ENCODE measurements at places on chromosomes 11 and 22.

- no peak for DNase-seq
Measured at GRCh38 chr22:21980547-21980946, 2.0 kb downstream of the TOP3B start.

- DNase-seq: no peak
Measured at GRCh38 chr11:114209904-114210303, 86.3 kb upstream of the NNMT start.

GRCh38 chr11:131301306-131301705 lies 69.1 kb upstream of the NTM start:
- DNase-seq: no peak

DNA sequence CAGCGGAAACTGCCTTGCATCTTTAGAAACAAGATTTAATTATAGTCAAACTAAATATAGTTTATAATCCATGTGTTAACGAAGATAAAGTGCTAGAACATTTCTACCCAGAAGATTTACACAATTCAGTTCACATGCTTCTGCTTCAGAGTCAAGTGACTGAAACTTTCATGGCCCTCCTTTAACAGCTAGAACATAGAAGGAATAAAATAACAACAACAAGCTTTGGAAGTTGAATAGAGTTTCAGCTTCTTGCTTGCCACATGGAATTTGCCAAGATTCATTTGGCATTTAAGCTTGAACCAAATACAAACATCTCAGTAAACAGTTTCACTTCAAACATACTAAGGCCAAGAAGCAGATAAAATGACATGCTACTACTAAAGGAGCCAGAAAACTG lies 676.3 kb upstream of the ANO3 start:
- DNase-seq: no peak

DNA sequence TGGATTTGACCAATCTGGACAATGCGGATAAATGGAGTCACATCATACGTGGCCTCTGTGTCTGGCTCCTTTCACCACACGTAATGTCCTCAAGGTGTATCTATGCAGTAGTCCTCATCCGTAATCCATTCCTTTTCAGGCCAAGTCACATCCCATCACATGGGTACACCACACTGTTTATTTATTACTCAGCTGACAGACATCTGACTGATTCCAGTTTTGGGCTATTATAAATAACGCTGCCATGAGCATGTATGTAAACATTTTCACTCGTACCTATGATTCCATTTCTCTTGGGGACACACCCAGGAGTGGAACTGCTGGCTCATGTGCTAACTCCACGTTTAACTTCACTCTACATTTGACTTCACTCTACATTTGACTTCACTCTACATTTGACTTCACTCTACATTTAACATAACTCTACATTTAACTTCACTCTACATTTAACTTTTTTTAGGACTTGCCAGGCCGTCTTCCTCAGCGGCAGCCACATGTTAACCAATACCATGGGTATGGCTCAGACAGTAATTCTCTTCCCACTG lies 52.1 kb downstream of the SHANK2 start:
- no peak for DNase-seq

DNA sequence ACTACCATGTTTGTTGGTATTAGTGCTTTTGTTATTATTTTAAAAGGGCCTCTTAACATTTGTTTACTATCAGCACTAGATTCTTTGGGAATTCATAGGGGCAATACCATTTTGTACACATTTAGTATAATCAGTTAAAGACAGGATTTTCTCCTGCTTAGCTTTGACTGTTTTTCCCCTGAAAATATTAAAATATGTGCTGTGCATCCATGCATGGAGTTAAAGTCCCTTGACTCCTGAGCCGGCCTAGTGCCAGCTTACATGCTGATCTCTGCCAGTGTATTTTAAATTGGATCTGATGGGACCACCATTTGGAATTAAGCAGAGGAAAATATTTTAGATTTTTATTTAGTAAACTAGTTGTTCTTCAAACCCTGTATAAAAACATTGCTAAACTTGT lies 161.4 kb downstream of the METTL15 start:
- no peak for DNase-seq

DNA sequence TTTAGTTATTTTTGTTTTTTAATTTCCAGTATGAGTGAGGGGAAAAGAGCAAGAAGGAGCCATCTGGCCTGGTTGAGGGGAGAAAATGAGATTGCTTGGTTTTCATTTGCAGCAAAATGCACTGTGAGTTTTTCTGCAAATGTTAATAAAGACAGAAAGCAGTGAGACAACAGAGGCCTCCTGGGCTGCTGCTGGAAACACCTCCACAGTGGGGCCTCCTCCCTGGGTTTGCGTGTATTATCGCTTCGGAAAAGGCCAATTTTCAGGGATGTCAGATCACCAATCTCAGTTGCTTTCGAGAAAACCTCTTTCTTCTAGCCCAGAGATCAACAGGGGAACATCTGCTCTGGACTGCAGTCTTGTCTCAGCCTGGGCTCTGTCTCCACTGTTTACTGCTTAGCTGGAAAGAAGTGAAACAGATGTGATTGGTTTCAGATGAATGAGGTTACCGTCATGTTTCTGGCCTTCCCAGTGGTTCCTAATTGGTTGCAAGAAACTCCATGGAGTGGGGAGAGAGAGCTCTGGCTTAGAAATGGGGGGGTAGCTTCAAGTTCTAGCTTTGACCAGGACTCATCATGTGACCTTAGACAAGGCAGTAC lies 17.3 kb downstream of the TSPAN18 start:
- no peak for DNase-seq

GRCh38 chr11:1926156-1927025 lies 6.9 kb downstream of the TNNT3 start:
- no peak for DNase-seq

DNA sequence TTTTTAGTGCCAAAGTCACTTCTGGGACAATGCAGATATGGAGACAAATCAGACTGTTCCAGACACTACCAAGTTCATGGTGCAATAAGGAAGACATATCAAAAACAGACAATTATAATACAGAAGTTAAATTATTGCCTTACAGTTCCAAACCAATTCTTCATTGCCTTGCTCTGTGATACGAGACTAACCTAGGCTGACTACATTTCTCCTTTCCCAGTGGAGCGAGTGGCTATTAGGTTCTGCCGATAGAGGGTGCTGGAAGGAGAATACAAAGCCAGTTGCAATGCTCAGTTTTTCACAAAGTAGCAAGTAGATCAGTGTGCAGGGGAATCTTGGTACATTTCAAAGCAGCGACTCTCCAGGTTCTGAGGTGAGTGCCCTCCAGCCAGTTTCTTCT lies 67.8 kb downstream of the FAM168A start:
- DNase-seq: no peak

DNA sequence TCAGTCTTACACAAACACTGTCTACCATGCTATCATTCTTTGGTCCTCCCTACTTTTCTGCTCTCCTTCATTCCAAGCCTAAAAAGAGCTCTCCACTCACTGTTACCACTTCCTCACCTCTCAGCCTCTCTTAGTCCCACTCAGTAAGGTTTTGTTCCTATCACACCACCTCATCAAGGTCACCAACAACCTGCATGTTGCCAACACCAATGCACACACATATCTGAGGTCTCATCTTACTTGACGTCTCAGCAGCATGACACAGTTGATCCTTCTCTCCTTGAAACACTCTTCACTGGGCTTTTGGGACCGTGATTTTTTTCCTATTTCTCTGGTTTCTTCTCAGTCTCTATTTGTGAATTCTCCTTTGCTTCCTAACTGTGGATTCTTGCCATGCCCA lies 8.1 kb downstream of the PISD start:
- no peak for DNase-seq

DNA sequence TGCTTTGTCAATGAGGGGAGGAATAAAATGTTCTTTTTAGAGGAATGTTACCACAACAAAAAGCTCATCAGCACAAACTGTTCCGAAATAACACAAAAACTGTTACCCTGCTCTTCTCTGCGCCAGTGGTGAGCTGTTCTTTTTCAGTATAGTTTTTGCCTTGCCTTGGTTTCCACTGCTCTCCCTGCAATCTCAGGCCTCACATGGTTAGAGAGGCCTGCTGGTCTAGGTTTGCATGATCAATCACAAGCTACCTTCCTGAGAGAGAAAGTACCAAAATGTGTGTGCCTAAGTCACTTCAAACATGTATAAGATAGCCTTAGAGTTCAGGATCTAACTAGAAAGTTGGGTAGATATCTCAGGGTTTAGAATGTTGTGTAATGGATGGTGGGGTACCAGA lies 114.6 kb downstream of the STIM1 start:
- DNase-seq: no peak

- no peak for DNase-seq
Measured at GRCh38 chr11:6225024-6225423, 9.4 kb downstream of the FHIP1B start.

DNA sequence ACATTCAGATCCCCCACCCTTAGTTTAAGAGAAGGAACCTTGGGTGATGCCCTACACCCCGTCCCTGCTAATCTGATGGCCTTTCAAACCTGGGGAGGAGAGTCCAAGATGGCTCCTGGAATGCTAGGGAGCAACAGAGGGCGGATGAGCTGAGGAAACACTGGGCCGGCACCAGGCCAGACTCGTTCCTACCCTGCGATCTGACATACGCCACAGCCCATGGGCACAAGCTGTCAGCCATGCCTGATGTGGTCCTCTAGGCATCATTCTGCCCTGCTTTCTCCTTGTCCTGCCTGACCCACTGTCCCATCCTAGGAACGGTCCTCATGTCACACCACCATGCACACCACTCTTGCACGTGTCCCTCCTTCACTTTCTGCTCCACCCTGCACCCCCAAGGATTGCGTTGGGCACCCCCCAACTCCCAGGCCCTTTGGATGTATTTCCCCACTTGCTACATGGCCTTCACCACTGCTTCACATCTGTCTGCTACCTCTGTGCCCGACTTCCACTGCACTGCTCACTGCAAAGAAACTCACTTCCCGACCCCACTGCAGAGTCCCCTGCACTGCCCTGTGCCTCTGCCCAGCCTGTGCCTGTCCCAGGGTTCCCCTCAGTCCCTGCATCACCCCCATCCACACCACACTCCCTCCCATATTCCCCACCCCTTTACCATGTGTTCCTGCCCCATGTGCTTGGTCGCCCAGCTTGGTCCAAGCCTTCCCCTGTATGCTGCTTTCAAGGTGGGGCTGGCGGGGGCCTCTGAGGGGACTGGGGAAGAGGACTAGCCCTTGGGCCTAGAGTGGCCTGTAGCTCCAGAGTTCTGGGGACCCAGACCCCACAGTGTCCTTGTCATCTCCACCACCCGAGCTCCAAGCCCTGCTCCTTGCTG lies 29.2 kb downstream of the USP35 start:
- no peak for DNase-seq

DNA sequence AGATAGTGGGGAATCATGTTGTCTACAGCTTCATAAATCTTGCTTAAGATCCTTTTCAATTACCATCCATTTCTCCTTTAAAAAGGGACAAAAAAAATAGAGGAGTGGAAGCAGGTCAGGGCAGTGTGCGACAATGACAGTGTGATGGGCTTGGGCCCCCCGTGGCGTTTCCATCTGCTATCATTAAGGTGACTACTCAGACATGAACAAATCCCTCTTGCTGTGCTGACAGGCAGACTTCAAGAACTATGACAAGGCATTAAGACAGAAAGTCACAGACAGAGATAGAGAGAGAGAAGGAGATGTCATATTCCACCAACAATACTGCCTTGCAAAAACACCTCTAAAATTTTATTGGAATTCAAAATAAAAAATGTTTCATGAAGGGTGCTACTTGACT lies 263.2 kb downstream of the DCDC1 start:
- no peak for DNase-seq

GRCh38 chr22:27138471-27138870 lies 481.1 kb downstream of the MIAT start:
- DNase-seq: no peak

DNA sequence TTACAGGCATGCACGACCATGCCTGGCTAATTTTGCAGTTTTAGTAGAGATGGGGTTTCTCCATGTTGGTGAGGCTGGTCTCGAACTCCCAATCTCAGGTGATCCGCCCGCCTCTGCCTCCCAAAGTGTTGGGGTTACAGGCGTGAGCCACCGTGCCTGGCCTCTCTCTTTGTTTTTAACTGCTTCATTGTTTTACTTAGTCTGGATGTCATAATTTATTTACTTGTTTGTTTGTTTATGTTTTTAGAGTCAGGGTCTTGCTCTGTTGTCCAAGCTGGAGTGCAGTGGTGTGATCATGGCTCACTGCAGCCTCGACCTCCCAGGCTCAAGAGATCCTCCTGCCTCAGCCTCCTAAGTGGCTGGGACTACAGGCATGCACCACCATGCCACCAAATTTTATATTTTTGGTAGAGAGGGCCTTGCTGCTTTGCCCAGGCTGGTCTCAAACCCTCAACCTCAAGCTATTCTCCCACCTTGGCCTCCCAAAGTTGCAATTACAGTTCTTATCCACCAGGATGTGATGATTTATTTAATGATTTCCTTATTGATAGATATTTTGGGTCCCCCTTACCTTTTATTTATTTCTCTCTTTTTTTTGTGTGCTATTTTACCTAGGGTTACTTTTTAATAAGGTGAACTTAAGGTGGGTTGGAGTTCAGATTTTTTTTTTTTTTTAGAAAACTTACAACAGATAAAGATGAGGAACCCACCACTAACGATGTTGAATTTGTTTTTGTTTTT lies 52.6 kb upstream of the ADA2 start:
- no peak for DNase-seq

GRCh38 chr11:112179601-112180000 lies 4.3 kb downstream of the BCO2 start:
- no peak for DNase-seq

GRCh38 chr11:58494101-58494500 lies 13.8 kb downstream of the OR5B21 start:
- DNase-seq: no peak

GRCh38 chr11:47001781-47002181 lies 65.2 kb downstream of the CSTPP1 start:
- DNase-seq: no peak

GRCh38 chr11:46858920-46859546 lies 13.0 kb upstream of the CKAP5 start:
- DNase-seq: no peak

DNA sequence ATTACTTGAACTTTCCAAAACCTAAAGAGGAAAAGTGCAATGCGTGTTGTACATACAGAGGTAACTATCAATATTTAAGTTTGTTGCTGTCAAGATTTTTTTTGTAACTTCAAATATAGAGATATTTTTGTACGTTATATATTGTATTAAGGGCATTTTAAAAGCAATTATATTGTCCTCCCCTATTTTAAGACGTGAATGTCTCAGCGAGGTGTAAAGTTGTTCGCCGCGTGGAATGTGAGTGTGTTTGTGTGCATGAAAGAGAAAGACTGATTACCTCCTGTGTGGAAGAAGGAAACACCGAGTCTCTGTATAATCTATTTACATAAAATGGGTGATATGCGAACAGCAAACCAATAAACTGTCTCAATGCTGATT lies 2.1 kb downstream of the ADM start:
- no peak for DNase-seq

DNA sequence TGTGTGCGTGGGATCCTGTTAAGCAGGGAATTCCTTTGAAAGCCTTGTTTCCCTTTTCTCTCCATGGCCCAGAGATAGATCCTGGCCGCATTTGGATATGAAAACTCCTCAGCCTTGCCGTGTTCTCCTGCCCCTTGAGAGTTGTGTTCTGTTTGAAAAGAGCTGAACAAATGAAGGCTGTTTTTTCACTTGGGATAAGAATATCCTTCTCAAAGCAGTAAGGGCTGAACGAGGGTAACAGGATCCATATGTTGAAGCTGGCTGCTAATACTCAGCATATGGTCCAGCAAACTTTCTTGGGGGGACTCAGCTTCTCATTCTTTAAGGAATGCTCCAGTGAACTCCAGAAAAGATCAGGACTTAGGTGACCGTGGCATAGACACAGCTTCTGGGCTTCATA lies 114.5 kb upstream of the TTC12 start:
- DNase-seq: no peak

- DNase-seq: no peak
Measured at GRCh38 chr22:44181033-44181911, 547 bp downstream of the PARVG start.
